Uterus (tissue), 4 donors: ENCODE measurements at places on chromosomes 6 and 20.

DNA sequence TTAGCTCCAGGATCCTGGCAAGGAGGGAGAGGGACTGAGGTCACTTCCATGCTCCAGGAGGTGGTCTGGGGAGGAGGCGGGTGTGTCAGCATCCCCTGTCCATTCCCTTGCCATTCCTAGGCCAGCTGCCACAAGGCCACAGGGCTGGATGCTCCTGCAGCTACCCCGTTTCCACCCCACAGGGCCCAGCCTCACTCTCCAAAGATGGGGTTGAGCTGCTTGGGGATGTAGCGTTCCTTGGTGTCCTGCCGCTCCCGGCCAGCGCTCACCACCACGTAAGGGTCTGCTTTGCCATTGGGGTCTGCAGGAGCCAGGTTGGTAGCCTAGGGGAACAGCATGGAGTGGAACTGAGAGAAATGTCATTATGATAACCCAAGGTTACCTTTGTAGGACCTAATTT lies 23.0 kb downstream of the ERGIC3 start:
- DNase-seq, result no peak

GRCh38 chr20:56987986-56988385 lies 278.5 kb downstream of the BMP7 start:
- DNase-seq, result no peak

- DNase-seq, result no peak
Measured at GRCh38 chr6:169723991-169724493, 258 bp downstream of the PHF10 start.

- DNase-seq, result no peak
Measured at GRCh38 chr6:91094341-91094740, 507.5 kb upstream of the MAP3K7 start.

- DNase-seq, result no peak
Measured at GRCh38 chr6:144460327-144461095, 175.4 kb downstream of the UTRN start.
